ENCODE measurements at places on chromosomes 5 and 9.

- no peak for DNase-seq
Observed at GRCh38 chr5:154972476-154973080, 31.7 kb downstream of the MRPL22 start.

DNA sequence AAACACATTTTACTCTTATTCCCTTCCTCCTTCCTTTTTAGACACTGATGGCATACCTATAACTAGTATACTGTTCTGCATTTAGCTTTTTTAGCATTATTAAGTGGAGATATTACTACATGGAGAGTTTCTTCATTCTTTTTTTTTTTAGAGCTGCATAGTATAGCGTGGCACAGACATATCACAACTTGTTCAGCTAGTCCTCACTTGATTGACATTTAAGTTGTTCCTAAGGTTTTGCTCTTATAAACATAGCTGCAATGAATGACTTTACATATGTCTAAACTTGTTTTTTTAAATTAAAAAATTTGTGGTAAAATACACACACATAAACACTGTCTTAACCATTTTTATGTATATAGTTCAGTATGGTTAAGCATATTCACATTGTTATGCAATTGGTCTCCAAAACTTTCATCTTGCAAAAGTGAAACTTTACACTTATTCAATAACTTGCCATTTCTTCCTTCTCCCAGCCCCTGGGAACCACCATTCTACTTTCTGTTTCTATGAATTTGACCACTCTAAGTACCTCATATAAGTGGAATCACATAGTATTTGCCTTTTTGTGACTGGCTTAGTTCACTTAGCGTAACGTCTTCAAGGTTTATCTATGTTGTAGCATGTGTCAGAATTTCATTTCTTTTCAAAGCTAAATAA, 48.7 kb downstream of the ANKDD1B start:
- no peak for DNase-seq

DNA sequence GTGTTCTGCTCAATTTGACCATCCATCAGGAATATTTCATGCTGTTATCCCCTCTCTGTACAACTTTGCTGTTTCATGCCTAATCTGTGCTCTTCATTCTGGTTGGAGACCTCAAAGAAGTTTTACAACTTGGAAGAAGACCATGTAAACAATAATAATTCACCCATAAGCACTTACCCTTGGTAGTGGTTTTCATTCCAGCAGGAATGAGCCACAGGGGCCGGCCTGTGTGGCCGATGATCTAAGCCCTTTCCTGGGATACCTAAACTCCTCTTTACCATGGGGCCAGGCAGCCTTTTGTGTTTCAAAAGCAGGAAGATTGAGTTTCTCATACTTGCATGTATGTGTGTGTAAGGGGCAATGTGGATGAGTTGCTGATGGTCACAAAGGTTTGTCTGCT, 165.0 kb downstream of the FGF1 start:
- no peak for DNase-seq

GRCh38 chr5:98144116-98144515, 629.3 kb upstream of the RGMB start:
- DNase-seq = no peak

- no peak for DNase-seq
Observed at GRCh38 chr5:174504266-174504726, 220.1 kb upstream of the MSX2 start.

GRCh38 chr9:125172031-125172755, 17.4 kb downstream of the PPP6C start:
- no peak for DNase-seq

DNA sequence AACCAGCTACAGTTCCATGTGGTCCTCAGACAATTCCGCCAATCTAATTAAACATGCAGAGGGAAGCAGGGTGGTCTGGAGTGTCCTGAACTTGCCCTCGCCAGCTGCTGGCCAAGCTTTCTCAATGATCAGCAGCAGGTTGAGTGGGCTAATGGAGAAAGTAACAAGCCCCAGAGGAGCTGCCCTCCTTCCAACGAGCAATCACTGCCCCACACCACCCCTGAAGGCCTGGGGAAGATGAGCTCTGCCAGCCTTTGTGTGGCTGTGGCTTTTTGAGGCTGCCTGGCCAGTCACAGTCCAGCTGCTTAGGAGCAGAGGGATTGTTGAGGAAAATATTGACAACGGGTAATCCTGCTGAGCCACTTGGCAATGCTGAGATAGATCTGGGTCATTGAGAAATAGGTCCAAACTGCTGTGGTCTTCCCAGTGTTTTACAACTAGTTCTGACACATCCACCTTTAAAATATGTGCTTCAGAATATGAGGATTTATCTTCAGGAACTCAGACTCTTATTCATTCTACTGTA, 107.3 kb downstream of the CD180 start:
- DNase-seq = no peak

DNA sequence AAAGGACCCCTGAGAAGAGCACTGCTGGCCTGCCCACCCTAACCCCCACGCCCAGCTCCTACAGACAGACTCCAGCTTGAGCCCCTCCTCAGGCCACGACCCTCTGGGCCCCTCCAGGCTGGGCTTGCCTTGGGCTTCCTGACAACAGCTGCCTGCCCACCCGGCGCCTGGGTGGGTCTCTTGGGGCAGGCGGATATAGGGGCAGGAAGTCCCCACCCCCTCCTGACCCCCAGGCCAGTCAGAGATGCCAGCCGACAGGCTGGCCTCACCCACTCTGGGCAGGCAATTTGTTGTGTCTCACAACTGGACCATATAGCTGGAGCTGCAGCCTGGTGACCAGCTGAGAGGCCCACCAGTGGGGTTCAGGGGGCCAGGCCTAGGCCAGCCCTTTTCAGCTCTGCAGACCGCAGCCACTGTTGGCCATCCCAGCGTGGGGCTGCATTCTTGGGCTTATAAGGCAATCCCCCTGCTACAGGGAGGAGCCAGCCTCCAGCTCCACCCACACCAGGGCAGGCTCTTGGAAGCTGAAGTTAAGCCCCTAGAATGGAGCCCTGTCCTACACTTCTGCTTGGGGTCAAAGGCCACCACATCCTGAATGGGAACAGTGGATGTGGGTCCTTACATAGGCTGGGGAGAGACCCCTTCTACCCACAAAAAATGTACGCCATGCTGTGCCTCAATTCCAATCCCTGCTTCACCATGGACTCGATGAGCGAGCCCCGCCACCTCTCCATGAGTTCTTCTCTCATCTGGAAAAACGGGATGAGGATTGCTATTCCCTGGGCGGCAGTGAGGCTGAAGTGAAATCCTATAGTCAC, 2.0 kb downstream of the PDLIM7 start:
- no peak for DNase-seq

DNA sequence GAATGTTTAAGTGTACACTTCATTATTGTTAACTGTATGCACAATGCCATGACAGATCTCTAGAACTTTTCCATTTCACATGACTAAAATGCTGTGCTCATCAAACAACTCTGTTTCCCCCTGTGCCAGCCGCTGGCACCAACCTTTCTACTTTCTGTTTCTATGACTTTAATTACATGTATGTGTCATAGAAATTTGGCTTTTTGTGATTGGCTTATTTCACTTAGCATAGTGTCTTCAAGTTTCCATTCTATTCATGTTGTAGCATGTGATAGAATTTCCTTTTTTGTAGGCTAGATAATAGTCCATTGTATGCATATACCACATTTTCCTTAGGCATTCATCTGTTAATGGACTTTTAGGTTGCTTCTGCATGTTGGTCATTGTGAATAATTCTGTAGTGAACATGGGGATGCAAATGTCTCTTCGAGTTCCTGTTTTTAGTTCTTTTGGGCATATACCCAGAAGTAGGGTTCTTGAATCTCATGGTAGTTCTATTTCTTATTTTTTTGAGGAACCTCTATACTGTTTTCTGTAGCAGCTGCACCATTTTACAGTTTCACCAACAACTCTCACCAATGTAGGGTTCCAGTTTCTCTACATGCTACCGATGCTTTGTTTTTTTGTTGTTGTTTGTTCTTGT, 184.4 kb upstream of the DMRT1 start:
- no peak for DNase-seq
